ENCODE measurements at places on chromosomes 7 and 10.

GRCh38 chr7:135761751-135762488 is 13.3 kb upstream of the FAM180A start:
- no peak for DNase-seq

DNA sequence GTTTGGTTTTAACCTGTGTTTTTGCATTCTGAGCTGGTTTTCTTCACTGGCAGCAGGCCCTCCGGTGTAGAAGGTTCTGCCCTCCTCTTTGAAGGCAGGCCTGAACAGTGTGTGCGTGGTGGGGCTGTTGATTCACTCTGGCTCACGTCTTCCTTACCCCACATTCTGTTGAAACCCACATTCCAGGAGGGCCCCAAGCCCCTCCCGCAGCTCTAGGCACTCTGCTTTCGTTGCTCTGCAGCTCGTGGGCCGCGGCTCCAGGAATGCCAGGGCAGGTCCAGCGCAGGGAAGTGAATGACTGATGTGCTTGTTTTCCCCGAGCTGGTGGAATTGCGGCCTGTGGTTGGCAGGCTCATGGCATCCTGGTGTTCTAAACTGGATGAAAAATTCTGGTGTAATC is 49.0 kb downstream of the HTRA1 start:
- no peak for DNase-seq

DNA sequence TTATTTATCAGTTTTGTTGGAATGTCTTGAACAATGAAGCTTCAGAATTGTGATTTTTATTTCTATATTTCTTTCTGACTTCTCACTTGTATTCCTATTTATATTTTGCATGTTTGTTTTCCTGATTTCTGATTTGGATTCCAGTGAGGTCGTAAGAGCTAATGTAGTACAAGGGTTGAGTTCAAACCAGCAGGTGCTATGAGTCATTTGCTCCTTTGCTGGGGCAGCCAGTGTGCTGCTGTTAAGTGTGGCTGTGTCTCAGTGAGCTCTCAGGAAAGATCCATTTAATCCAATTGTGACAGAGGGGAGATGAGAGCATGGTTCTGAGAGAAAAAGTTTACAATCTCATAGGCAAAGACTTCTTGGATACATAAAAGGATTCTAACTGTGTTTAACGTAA is 48.6 kb downstream of the MCU start:
- DNase-seq, result no peak

DNA sequence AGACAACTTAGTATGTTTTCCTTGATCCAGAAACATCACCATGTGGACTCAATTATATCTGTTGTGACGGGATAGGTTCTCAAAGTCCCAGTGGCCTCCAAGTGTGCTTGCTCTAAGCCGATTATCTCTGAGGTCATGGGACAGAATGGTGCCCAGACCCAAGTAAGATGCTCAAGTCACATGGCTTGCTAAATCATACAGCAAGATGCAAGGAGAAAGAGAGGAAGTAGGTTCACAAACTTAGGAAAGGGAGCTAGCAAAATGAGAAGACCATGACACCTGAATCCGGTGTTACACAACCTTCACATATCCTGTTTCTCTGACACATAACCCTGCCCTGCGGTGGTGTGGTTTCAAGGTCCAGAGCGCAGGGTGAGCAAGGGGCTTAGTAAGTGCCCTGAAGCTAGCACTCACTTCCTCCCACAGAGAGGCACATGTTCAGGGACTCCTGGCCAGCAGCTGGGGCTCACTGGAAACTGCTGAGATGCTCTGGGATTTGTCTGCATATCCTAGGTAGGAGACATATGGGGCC is 590.9 kb upstream of the ANKRD30A start:
- DNase-seq, result peak; percentile 2

GRCh38 chr10:96280859-96281258 is 9.5 kb upstream of the BLNK start:
- DNase-seq, result no peak

GRCh38 chr7:134826105-134826504 is 46.7 kb downstream of the CALD1 start:
- no peak for DNase-seq

- DNase-seq, result no peak
Observed at GRCh38 chr7:54785261-54785660, 26.2 kb upstream of the SEC61G start.

DNA sequence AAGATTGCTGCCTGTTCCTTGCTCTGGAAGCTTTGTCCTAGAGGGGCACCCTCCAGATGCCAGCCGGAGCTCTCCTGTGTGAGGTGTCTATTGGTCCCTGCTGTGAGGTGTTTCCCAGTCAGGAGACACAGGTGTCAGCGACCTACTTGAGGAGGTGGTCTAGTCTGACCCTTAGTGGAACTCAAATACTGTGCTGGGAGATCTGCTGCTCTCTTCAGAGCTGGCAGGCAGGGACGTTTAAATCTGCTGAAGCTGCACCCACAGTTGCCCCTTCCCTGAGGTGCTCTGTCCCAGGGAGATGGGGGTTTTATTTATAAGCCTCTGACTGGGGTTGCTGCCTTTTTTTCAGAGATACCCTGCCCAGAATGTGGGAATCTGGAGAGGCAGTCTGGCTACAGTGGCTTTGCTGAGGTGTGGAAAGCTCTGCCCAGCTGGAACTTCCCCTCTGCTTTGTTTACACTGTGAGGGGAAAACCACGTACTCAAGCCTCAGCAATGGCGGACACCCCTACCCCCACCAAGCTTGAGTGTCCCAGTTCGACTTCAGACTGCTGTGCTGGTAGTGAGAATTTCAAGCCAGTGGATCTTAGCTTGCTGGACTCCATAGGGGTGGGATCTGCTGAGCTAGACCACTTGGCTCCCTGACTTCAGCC is 119.2 kb downstream of the PPP1R9A start:
- DNase-seq, result no peak

- DNase-seq, result no peak
Observed at GRCh38 chr10:74825371-74826141, 844 bp upstream of the KAT6B start.

DNA sequence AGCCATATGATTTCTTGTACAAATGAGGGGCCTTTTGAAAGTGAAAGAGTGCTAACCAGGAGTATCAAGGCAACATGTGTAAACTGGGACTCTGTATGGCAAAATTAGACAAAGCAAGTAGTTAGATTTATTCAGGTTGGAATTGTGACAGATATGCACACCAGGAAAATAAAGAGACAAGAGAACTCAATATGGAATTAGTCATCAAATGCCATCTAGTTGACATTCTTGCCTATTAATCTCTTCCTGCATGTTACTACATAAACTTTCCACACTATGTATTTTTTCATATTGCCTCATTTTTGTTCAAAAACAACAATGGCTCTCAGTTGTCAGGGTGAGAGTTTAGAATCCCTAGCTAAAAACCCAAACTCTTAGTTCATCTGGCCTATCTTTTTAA is 799.0 kb downstream of the NRG3 start:
- DNase-seq, result no peak

DNA sequence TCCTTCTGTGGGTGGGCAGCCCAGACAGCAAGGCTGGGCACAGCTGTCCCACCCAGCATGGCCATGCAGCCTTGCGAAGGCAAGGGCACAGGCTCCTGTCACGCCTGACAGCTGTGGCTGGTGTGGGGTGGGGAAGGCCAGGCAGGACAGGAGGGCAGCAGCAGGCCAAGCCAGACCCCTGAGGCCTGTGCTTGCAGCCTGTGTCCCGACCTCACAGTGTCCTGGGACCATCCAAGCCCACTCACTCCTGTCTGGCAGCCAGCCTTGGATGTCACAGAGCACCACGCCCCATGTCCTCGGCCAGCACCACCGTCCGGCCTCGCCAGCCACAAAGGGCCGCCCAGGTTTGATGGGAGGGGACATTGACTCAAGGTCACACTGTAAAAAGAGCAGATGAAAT is 85.5 kb upstream of the LRRC4 start:
- DNase-seq, result no peak

DNA sequence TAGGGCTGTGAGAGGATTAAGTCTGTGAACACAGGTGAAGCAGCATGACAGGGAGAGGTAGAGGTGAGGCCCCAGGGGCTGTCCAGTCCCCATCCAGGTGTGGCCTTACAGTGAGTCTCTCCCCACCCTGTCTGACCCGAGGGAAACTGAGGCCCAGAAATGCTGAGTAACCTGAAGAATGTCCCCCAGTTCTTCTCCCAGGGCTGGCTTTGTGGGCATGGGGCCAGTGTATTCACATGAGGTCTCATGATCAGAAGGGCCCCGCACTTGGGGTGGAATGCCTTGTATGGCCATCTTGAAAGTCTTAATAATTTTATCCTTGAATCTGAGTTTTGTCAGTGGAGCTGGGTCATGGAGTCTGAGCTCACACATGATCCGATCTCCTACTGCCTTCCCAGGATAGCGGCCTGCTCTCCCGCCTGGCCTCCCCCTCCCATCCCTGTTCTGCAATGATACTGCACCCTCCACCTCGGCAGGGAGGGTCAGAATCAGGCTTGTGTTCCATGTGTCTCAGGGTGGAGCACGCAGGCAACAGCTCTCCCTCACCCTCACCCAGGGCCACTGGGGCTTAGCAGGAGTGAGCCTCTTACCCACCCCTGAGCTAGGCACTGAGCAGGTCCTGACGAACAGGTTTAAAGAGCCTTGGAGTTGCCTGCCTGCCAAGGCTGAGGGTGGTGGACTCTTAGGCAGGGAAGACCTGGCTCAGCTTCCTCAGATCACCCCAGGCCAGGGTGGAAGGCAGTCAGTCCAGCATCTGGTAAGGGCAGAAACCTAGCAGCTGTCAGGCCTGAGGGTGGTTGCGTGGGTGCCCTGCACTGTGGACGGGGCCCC is 41.4 kb upstream of the NPFFR1 start:
- no peak for DNase-seq

GRCh38 chr7:102268635-102269034 is 18.0 kb upstream of the SH2B2 start:
- DNase-seq, result no peak

DNA sequence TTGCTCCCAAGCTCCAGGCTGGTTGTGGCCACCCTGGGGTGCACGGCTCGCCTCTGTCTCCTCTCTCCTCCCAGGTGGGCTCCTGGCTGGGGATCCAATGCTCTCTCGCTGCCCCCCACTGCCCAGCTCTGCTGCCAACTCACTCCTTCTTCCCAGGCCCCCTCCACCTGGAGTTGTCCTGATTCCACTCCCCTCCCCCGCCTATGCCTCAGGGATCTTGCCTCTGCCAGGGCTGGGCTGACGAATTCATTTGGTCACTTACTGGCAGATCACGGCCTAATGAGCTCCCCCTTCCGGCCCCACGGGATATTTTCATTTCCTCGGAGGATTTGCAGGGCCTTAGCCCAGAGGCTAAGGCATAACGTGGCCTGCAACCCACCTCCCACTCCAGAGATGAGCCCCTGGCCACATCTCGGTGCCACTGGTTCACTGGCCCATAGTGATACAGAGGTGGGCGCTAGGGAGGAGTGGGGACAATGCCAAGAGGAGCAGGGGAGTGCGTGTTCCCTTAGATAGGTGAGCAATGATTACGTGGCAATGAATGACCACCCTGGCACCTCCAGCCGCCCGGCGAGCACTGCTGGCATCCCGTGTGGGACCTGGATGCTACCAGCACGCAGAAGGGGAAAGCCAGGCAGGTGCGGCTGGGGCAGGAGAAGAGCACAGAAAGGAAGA is 344.6 kb upstream of the SHH start:
- DNase-seq, result no peak

GRCh38 chr10:98323221-98324164 is 55.5 kb upstream of the LOXL4 start:
- no peak for DNase-seq

DNA sequence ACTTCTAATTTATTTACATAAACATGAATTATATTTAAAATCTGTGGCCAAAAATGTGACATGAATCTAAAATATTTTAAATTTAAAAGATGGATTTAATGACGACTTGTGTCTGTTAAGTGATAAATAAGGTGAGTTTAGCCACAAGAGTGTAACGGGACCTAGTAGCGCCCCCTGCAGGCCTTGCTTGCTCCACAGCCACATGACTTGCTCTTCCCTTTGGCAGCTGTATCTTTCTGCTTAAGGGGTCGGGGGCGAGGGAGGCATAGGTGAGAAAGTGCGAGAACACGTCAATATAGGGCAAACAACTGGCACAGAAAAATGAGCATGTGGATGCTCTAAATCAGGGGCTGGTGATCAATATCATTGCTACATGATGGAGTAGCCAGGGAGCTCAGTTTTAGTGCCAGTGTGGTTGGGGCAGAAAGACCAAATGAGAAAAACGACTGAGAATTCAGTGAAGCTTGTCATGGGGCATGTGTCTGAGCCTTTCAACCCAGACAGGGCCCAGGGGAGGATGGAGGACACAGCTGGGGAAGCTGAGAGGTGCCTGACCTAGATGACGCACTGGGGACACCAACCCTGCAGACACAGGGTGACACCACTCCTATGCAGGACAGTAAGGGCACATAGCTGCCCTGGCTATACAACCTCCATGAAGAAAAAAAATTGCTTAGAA is 49.8 kb downstream of the PAXIP1 start:
- DNase-seq, result no peak

DNA sequence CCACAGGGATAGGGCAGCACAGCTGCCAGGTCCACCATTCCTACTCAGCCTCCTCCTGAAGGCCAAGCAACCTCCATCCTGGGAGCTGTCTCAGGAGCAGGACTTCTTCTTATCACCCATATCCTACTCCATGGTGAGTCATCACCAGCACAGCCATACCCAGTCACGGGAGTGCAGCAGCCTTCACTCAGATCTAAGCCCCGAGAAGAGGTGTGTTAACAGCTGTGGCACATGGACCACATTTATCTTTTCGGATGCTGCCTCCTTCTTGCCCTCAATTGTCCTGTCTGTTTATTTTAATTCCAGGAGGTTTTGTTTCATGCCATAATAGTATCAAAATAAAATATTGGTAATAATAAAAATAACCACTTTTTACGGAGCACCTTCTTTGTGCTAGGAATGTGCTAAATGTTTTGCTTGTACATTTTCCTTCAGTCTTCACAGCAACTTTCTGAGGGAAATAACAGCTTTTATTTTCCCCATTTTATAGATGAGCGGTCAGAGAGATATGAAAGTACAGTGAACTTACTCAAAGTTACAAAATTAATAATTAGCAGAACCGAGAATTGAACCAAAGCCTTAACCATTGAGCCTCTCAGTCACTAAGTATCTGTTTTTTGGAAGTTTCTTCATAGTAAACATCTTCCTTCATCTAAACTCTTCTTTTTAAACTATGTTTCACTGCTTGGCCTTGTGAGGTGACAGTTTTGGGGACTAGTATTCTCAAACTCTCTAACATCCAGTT is 2.5 kb upstream of the KEL start:
- DNase-seq, result no peak

- DNase-seq, result no peak
Observed at GRCh38 chr10:122311716-122312115, 40.6 kb downstream of the BTBD16 start.

- no peak for DNase-seq
Observed at GRCh38 chr10:73439605-73440312, 6.4 kb upstream of the MSS51 start.

DNA sequence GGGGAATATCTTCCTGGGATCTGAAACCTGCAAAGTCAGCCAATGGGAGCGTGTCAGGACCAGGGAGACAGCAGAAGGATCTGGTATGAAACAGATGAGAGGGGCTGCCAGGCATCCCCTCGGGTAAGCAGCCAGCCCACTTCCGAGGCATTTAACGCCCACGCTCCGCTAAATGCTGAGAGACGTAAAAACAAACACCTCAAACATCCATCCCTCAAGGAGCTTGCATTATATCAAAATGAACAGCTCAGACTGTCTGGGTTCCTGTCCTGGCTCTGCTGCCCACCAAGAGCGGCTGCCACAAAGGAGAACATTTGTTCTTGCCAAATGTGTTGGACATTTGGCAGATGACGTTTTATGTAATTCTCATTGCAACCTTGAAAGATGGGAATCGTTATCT is 7.0 kb upstream of the SERPINE1 start:
- DNase-seq, result no peak
